AML-193 (cell line): ENCODE measurements at places on chromosomes 1 and 21.

DNA sequence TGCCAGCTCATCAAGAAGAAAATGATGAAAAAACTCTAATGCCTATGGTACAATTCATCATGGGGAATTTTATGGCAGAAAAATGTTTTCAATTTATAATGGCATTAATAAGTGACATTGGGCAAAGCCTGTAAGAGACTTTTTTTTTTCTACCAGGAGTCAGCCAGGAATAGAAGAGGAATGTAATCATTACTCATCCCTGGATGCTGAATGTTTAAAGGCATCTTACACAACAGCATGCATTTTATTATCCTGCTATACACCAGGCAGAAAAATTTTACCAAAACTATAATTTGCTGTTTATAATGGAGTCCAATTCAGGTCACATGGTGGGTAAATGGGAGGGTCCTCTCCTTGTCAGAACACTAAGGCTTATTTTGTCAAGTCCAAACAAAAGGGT, 189.9 kb upstream of the BEND5 start:
- no peak for DNase-seq

- DNase-seq = no peak
These were observed at the start of gene ZNF648 for GRCh38 chr1:182061594-182061993. Gene ZNF648, minus strand, starts transcription at chr1:182061712. Its CDS starts 3,702 bp downstream, at chr1:182058010.

DNA sequence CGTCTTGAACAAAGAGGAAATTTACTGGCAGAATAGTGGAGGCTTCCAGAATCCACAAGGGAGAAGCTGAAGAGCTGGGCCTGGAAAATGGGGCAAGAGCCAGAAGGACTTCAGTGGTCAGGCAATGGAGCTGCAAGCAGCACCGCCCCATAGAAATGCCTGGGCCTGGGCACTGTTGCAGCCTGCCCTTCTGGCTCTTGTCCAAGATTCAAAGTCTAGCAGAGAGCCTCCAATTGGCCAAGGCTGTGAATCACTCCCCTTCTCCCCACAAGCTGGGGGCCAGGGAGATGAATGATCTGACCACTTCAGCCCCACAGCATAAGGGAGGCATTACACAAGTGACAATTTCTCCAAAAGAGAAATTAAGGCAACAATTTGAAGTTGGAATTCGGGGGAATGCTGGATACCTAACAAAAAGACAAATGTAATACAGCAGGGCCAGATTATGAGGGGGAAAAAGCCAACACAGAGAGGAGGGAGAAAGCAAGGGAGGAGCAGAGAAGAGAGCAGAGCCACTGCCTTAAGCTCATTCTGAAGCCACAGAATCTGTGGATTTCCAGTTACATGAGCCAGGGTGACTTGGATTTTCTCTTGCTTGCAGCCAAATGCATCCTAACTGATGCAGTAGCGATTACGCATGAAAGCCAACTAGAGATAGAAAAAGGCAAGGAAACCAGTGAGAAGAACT, 80.3 kb downstream of the LRIG2 start:
- DNase-seq = no peak

DNA sequence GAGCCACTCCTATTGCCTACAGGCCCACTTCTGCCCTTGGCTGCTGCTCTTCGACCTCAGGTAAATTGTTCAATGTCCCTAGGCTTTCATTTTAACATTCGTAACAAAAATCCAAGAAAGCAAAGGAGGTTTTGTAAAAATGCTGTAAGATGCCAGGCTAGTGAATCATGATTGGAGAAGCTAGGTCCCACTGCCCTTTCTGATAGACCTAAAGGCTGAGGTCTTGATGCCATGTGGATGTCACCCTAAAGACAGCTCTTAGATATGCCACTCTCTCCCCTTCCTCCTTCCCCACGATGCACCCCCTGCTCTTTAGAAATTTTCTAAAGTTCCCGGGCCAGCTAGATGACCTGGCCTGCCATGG, 9.9 kb upstream of the TMEM39B start:
- DNase-seq = no peak

DNA sequence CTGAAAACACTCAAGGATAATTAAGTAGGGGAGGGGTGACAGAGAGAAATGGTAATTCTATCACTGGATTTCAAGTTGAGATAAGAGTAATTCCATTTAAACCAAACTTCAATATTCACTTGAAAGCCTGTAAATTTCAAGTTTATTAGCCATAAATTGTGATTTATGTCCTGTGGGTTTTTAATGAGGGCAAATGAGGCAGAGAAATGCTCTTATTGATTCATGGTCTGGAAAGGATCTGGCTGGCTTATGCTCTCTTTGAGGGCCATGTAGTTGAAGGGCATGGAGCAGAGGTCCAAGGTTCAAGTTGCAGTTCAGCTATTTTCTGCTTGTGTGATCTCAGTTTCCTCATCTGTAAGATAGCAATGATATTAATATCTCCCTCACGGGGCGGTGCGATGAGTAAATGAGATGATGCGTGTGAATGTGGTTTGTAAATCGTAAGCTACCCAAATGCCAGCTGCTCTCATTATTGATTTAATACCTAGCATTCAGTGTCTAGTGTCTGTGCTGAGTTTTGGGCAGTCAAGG, 12.3 kb downstream of the OLFML3 start:
- DNase-seq = no peak

DNA sequence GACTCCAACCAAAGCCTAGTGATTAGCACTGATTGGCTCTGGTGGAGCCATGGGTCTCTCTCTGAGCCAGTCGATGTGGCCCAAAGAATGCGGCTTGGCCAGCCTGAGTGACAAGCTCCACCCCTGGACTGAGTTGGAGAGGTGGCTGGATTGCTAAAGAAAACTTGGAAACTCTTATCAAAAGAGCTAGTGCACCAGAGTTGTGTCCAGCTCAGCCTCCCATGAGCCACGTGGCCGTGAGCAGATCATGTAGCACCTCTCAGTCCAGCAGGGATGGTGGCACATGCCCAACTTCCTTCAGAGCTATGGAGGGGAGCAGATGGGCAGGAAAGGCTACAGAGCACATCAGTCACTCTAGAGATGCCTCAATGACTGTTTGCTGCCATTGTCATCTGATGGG, 142.8 kb upstream of the VAMP3 start:
- DNase-seq = no peak
